ENCODE measurements at places on chromosomes 13 and 19.

GRCh38 chr13:26973946-26974345 lies 197.7 kb downstream of the USP12 start:
- no peak for DNase-seq

DNA sequence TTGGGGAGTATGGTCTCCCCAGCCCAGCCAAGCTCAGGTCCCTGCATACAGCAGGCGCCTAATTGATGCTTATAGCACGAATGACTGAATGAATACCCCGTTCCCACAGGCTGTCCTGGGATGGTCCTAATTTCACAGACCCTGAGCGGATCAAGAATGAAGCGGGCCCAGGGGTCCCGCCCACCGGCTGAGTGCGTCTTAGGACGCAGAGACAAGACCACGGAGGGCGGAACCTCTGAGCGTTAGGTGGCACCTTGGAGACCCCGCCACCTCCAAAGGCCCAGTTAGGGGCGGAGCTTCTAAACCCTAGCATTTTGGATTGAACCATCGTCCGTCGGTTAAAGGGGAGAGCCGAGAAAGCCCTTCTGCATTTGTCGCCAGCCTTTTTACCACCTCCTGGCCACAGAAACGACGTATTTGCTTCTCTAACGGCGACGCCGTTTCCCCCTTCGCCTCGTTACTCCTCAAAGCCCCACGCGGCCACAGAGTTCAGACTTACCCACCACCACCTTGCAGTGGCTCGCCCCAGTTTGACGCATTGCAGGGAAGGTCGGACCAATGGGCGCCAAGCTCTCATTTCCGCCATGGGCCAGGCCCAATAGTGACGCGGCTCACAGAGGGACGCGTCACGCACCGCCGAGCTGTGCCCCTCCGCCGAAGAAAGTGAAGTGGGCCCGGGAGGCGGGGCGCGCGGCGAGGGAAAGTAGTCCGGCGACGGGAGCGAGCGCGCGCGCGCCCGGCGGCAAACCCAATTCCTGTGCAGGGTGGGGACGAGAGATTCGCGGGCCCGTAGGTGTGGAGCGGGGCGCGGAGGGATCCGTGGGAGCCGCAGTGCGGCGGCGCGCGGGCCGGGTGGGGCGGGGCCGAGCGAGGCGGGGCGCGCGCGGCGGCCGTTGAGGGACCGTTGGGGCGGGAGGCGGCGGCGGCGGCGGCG lies 479 bp upstream of the CALM3 start:
- DNase-seq, result peak; percentile 99

- no peak for DNase-seq
Observed at GRCh38 chr13:26873386-26873698, 112.8 kb upstream of the GPR12 start.

DNA sequence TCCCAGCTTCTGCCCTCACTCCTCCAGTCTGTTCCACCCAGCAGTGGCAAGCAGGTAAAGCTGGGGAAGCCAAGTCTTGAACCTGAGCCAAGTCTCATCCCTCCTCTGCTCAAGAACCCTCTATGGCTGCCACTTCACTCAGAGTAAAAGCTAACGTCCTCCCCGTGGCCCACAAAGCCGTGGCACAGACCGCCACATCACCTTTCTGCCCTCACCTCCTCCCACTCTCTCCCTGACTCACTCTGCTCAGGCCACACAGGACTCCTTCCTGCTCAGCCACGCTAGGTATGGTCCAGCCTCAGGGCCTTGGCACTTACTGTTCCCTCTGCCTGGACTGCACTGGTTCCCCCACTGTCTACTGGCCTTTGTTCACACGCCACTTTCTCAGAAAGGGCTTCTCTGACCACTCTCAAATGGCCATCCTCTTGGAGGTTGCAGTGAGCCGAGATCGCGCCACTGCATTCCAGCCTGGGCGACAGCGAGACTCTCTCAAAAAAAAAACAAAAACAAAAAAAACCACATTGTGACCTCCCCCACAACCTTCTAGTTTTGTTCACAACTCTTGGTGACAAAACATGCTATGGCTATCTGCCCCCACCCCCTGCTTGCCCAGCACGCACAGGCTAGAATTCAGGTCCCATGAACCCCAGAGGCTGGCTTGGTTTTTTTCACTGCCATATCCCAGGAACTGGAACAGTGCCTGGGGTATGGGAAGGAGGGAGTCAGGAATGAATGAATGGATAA lies 15.8 kb downstream of the NDUFB7 start:
- DNase-seq, result no peak

GRCh38 chr19:19498255-19498991 lies 16.9 kb downstream of the TSSK6 start:
- no peak for DNase-seq

DNA sequence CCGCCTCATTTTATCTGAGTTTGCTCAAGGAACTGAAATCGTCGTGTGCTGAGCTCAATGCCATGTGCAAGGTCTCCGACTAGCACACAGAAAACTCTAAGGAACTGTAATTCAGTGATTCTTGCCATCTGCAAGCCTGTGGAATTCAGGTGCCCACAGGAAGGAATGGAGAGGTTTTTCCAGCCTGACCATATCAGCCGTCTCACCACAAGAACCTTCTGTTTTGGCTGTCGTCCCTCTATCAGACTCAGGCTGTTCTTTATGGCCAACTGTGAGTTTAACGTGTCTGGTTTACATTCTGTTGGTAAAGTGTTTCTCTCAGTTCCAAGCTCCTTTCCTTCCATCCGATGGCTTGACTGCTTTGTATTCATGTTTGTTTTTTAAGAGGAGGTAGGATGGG lies 293.5 kb downstream of the SPRY2 start:
- DNase-seq, result peak; percentile 58

DNA sequence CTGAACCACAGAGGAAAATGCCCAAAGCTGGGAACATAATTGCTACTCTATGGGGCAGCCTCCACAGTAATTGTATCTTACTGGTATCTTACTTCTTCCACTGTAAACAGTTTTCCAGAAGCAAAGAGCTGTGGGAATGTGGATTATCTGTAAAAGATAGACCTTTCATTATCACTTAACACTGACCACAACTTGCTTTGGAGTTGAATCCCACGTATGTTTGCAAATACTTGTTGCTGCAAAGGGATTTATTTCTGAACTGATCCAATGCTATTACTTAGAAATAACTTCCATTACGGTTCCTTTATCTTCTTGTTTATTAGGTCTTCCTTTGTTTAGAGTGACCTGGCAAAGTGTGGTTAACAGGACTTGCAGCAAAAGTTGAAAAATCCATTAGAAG lies 218.1 kb downstream of the KCTD12 start:
- no peak for DNase-seq

GRCh38 chr13:109500146-109500773 lies 286.1 kb downstream of the IRS2 start:
- no peak for DNase-seq

GRCh38 chr13:30806784-30807183 lies 71.4 kb downstream of the ALOX5AP start:
- peak; percentile 80 for DNase-seq

- no peak for DNase-seq
Observed at GRCh38 chr13:112247471-112248405, 128.4 kb upstream of the SPACA7 start.

- DNase-seq, result no peak
Observed at GRCh38 chr19:20471431-20471830, 94.2 kb downstream of the ZNF737 start.

DNA sequence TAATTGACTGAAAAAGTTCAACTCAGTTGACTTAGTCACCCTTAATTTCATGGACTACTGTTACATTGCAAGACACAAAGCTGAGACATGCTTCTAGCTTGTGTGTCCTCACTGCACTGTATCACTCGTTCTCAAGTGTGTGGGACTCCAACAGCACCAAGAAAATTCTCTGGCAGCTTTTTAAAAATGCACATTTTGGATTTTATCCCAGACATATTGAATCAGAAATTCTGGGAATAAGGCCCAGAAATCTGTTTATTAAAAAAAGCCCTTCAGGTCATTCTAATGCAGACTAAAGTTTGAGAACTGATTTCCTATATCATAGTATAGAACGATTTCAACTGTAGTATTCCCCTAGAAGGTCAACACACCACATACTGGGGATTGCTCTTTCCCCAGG lies 1485.3 kb downstream of the PCDH9 start:
- DNase-seq, result peak; percentile 75

- DNase-seq, result peak; percentile 70
Observed at GRCh38 chr13:85367887-85368286, 431.3 kb downstream of the SLITRK6 start.

GRCh38 chr13:89688918-89689317 lies 1658.6 kb upstream of the MIR17HG start:
- DNase-seq, result no peak

DNA sequence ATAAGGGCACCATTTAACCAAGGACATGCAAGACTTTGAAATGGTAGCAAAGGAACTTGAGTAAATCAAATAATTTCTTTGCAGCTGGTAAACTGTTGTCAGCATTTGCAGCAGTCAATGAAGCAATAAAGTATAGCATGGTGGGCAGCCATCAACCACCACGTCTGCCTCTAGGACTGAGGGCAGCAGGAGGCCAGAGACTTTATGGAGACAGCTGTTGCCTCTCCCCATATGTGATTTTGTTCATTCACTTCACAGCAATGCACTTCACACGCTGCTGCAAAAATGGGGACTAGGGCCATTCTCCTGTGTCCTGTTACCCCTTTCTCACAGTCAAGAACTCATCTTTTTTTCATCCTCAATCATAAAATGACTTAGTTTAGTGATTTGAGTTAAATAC lies 51.3 kb upstream of the PCDH9 start:
- no peak for DNase-seq

DNA sequence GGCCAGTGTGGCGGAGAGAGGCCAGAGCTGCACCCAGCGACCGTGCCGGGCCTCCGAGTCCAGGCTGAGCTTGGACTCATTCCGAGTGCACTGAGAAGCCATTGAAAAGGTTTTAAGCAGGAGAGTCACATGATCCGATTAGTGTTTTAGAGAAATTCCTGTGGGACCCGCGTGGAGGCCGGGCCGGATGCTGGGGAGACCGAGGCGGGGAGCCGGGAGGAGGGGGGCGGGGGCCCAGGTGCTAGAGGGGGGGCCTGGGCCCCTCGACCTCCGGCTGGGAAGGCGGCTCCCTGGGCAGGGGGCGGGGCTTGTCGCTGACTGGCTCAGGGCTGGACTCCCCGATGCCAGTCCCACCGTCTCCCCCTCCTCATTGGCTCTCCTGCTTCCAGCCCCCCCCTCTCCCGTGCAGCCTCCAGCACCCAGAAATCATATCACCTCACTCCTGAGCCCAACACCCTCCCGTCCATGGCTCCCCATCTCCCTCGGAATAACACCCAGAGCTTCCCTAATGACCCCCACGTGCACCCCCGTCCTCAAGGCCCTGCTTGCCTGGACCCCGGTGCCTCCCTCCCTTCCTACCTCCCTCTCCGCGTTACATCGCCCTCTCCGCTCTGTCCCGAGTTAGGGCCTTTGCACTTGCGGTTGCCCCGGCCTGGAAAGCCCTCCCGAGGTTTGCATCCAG lies 5.2 kb upstream of the ZNF579 start:
- DNase-seq, result peak; percentile 85

DNA sequence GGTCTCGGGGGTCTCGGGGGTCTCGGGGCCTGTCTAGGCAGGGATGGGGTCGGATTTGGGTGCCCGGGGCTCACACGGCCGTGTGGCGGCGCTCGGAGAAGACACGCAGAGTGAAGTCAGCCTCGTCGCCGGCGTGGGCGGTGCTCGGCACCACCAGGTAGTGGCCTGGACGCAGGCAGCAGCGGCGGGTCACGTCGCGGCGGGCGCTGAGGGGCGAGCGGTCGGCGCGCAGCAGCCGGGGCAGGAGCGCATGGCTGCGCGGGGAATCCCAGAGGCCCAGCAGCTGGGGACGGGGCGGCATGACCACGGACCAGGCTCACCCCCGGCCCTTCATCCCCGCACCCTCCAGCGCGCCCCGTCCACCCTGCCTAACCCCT lies 8.2 kb downstream of the CAPN12 start:
- DNase-seq, result no peak

DNA sequence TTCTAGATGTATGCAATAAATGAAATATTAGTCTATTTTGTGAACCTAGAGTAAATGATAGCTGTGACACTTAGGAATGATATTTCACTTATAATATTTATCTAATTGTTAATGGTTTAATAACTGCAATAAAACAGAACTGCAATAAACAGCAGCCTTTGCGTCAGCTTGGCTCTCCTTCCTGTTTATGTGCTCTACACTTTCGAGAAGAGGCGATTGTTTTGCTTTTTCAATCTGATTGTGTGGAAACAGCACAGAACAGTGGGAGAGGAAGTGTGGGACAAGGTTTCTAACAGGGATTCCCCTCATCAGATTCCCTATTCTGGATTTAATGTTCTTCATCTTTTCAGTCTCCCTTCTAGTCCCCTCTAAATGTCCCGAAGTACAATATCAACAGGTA lies 17.3 kb upstream of the TRPC4 start:
- DNase-seq, result no peak

DNA sequence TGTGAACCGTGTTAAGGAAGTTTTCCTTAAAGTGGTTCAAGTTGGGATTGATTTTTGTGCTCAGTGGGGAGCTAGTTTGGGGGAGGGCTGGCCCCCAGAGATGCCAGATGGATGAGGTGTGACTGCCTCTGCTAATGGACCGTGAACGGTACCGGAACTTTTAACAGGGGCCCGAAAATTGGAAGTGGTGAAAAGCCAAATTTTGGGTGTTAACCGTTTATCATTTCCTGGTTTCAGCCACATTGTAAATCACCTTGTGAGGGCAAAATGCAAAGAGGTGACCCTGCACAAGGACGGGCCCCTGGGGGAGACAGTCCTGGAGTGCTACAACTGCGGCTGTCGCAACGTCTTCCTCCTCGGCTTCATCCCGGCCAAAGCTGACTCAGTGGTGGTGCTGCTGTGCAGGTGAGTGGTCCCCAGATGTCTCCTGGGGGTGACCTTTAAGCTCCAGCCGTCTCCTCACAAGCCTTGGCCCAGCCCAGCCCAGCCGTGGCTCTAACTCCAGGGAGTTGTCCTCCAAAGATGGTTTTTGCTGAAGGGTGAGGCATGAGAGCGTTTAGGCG lies 18.2 kb downstream of the UPF1 start:
- no peak for DNase-seq

DNA sequence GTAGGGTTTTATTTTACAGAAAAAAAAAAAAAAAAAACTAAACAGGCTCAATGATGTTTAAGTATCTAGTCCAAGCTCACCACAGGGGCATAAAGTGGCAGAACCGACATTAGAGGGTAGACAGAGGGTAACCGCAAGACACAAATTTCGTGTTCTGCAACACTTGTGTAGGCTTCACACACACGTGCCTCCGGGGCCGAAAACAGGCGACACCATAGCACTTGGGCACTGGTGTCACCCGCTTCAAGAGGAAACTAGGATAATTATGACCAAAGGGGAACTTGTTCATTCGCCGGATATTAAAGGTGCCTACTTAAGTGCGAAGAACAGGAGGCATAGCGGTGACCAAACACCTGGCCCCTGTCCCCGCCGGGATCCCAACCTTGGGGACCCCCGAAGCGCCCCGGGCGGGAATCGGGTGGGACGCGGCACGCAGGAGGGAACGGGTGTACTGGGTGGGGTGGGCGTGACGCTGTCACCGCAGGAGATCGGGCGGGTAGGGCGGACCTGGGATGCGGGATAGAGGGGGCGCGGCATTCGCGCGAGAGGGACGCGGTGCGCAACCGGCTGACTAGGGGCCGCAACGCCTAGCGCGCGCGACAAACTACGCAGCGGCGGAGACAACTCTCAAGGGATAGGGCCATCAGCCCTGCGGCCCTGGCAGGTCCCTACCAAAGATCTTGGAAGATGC lies 558 bp downstream of the MZT1 start:
- peak; percentile 6 for DNase-seq
